SW480 (cell line): ENCODE measurements at places on chromosomes 13 and 19.

DNA sequence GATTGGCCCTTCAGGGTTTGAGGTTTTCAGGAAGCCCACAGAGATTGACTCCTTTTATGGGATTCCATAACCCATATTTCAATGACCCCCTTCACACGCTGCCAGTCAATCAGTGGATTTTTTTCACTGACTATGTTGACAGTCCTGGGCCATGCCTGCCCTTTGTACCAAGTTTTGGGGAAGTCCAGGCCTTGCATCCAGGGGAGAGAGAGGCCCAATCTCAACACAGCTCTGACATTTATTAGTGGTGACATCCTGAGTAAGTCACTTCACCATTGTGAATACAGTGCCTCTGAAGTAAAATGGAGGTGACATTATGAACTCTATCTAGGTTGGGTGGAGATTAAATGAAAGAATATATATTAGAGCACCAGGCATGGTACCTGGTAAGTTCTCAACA is 181.1 kb downstream of the NUFIP1 start:
- DNase-seq = no peak

- DNase-seq = peak; percentile 46
Observed at GRCh38 chr13:46134961-46135522, 30.2 kb upstream of the CPB2 start.

DNA sequence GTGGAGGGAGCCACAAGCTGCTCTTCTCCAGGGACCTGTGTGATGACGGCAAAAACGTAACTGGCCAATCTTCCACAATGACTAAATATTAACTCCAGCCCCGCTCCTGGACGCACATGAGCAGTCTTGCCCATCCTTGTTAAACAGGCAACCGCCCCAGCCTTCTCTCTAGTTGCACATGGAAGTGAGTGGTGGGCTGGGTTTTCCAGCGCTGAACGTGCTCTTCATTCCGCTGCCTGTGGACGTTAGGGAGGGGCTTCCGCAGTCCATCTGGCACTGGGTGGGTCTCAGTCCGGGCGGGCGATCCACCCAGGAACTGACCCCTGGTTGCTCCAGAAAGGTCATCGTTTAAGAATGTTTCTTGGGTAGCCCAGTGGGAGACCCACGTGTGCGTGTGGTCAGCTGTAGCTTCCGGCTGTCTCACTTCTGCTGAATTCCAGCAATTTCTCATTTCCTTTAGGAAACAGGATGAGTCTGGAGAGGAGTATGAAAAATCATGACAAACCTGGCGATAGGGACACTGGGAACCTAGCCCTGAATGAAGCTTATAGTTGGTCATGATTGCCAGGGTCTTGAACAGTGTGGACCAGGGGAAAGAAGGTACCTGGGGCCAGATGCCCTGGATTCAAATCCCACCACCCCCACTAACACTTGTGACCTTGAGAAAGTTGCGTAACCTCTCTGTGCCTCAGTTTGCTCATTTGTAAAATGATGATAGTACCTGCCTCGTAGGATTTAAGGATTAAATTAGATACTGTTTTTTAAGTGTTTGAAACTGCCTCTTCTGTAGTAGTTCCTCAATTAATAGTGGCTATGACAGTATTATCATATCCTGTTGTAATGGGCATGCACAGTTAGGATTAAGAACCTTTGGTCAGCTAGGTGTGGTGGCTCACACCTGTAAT is 92.6 kb downstream of the SIPA1L3 start:
- no peak for DNase-seq

DNA sequence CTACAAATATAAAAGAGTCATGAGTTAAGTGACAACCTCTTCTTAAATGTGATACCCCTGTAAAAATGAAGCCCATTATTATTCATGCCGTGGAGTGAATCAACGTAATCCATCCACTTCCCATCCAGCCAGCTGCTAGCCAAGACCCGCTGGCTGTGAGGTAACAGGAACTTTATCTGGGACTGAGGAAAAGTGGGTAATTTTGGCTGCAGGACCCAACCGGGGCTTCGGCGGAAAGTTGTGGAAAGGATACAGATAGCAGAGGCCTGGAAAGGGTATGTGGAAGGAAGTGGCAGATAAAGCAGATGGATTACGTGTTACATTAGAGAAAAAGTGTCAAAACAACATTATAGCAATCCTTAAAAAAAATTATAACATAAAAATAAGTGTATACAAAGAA is 48.3 kb downstream of the SLC7A1 start:
- no peak for DNase-seq

GRCh38 chr13:29713839-29714238 is 118.4 kb upstream of the SLC7A1 start:
- DNase-seq = no peak

- no peak for DNase-seq
Observed at GRCh38 chr19:37987356-37988332, 80.6 kb downstream of the SIPA1L3 start.

- DNase-seq = peak; percentile 21
Observed at GRCh38 chr19:8086849-8087248, 34.3 kb downstream of the CCL25 start.

DNA sequence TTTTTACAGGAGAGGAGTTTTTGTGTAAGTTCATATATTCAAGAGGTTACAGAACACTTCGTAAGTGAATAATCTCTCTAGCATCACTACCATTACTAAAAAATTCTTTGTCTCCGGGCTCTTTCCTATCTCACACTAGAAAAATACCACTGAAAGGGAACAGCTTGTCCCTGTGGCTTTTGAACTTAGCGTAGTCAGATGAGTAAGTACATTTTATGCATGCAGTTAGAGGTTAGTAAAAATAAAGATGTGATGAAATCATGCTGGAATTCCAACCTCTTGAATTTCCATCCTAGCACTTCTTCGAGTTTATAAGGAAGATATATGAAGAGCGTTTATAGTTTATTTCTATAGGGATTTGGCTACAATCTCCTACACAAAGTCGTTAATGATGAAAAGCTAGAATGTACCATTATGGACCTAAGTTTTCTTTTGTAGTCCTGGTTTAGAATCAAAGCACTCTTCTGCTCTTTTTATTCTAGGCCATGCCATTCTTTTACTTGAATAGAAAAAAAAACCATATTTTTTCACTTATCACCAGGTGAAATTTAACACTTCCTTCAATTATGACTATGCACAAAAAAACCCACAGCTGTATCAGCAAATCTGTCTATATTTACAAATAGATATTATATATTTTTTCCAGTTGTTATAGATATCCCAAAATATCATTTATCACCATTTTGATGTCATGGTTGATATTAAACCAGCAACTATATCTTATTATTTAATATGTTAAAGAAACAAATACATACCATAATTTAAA is 139.9 kb upstream of the PCDH9 start:
- DNase-seq = no peak

DNA sequence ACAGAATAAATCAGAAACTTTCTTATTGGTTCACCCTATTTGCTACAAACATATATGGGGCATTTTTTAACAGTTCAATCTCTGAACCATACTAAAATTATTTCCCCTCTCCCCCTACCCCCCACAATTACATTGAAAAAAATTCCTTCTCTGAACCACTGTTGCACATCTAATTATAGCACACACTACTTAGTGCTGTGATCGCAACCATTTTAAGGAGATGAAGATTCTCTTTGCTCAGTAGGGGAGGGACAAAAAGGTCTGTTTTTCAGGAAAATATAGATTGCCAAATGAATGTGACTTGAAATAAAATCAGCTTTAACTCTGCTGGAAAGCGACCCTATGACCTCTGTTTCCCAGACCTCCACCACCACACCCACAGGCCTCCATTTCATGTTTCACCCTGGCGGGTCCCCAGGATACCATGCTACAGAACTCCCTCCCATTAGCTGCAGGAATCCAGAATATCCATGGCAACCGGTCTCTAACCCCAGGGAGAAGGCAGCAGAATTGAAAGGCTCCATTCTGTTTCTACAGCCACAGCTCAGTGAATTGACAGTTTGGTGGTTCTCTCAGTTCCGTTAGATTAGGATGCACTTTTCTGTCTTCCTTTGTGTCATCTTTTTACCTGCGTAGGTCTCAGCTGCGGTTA is 286.3 kb downstream of the TBC1D4 start:
- no peak for DNase-seq

DNA sequence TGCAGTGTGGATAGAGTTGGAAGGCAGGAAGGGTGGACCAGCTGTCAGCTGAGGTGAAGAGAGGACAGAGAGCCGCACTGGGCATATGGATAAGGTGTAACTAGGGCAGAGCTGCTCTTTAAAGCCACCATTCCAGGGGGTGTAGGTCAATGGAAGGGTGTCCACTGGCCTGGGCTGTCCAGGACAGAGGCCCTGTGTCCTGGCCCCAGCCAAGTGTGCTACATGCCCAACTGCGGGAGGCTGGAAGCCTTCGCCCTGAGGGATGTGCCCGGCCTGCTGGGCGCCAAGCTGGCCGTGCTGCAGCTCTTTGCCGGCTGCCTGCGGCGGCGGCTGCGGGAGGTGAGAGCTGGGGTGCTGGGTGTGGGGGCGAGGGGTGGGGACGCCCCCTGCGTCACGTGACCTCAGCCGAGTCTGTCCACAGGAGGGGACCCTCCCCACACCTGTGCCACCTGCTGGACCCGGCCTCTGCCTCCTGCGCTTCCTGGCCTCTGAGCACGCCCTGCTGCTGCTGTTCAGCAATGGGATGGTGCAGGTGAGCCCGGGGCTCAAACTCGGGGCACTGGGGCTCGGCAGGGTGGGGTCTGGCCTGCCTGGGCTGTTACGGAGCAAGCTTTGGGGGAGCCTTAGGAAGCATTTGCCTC is 9.8 kb downstream of the PLK5 start:
- no peak for DNase-seq

- DNase-seq = no peak
Observed at GRCh38 chr13:70849222-70849621, 741.0 kb upstream of the KLHL1 start.

GRCh38 chr19:38277969-38278680 is 13.8 kb downstream of the SPINT2 start:
- DNase-seq = no peak

GRCh38 chr19:49590971-49591730 is at the start of gene PRR12:
Gene PRR12, plus strand, starts transcription at chr19:49591182. Its CDS starts 473 bp downstream, at chr19:49591655.
- peak; percentile 81 for DNase-seq

DNA sequence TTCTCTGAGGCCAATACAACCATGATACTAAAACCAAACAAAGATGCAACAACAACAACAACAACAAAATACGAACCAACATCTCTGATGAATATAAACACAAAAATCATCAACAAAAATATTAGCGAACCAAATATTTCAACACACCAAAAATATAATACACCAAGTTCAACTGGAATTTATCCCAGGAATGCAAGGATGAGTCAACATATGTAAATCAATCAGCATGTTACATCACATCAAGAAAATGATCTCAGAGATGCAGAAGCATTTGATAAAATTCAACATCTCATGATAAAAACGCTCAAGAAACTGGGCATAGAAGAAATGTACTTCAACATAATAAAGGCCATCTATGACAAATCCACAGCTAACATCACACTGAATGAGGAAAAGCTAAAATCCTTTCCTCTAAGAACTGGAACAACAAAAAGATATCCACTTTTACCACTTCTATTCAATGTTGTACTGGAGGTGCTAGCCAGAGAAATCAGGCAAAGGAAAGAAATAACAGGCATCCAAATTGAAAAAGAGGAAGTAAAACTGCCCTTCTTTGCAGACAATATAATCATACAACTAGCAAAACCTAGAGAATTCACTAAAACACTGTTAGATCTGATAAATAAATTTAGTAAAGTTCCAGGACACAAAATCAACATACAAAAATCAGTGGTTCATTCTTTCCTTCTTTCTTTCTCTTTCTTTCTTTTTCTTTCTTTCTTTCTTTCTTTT is 2448.7 kb upstream of the PCDH20 start:
- no peak for DNase-seq

DNA sequence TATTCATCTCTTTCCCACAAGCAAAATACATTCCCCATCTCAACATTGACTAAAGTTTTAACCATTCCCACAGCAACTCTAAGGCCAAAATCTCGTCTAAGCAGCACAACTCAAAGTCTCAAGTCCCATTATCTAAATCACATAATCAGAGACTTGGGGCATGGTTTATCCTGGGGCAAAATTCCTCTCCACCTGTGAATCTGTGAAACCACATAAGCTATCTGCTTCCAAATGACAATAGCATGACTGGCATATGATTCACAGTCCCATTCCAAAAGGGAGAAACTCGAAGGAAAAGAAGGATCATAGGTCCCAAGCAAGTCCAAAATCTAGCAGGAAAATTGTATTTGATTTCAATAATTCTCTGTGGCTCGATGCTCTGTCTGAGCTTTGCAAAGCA is 73.0 kb downstream of the ANKRD10 start:
- DNase-seq = no peak

DNA sequence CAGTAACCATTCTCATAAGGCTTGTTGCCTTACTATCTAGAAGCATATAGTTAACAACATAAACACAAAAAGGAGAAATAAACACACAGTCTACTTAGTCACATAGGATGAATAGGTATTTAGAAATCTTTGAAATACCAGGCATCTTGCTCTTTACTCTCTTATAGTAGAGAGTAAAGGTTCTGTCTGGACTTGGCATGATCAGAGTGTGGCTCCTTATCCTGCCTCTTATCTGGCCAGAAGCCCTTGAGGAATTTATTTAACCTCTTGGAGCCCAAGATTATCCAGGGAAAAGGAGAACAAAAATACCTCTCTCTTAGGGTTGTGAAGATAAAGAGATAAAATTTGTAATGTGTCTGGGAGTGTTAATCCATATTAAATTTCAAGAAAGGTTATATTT is 100.2 kb upstream of the MBNL2 start:
- DNase-seq = no peak

- peak; percentile 54 for DNase-seq
Observed at GRCh38 chr19:42023121-42023942, 29.3 kb upstream of the ATP1A3 start.

- DNase-seq = peak; percentile 78
Observed at GRCh38 chr19:54390942-54391577, 24.2 kb upstream of the TTYH1 start.

DNA sequence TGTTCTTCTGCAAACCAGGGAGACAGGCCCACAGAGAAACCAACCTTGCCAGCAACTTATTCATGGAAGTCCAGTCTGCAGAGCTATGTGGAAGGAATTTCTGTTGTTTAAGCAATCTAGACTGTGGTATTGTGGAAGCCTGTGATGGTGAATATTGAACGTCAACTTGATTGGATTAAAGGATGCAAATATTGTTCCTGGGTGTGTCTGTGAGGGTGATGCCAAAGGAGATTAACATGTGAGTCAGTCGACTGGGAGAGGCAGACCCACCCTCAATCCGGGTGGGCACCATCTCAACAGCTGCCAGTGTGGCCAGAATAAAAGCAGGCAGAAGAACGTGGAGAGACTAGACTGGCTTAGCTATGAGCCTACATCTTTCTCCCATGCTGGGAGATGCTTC is 606.0 kb downstream of the EFNB2 start:
- DNase-seq = no peak
